ENCODE measurements at places on chromosomes 16 and 17.

DNA sequence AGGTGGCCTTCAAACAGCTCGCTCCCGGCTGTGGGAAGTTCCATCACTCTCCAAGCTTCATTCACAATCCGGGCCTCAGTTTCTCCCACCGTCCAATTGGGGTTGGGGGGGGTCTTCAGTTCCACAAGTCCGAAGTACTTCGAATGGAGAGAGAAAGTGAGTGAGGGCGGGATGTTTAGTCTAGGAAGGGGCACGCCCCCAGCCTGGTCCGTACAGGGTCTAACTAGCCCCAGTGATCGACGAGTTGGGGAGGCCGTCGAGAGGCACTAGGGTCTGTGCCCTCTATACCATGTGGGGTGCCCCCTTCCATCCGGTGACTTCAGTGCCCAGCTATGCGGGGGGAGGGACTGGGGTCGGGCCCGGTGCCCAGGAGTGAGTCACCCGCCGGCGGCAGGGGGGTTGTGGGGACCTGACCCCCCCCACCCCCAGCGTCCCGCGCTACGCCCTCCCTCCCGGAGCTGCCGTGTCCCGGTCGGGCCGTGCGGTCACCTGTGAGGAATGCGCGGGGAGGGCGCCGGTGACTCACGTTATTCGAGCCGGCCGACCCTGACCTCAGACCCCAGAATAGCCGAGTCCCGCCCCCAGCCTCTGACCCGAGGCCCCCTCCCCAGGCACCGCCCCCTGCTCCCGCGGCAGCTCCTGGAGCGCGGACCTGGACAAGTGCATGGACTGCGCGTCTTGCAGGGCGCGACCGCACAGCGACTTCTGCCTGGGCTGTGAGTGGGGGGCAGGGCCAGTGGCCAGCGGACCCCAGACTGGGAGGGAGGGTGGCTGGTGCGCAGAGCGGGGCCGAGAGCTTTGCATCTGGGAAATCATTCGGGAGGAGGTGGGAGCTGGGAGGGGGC is 658 bp downstream of the TNFRSF12A start:
- peak; percentile 93 for DNase-seq

DNA sequence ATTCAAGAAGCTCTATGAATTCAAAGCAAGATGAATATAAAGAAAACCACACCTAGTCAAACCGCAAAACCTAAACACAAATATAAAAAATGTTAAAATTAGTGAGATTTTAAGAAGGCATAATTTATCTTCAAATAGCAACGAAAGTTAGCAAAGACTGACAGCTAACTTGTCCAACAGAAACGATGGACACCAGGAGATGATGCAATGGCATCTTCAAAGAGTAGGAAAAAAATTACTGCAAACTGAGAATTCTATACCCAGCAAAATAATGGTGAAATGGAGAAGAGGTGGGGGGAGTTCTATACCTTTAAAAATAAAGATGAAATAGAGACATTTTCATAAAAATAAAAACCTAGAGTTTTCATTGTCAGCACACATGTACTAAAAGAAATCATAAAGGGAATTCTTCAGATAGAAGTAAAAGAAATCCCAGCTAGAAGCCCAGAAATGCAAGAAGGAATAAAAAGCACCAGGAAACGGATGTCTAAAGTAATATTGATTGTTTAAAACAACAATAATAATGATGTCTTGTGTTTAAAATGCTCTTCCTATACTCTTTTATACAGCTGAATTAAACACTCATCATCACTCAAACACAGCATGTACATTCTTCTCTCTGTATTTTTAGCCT is 24.6 kb upstream of the TANC2 start:
- no peak for DNase-seq

DNA sequence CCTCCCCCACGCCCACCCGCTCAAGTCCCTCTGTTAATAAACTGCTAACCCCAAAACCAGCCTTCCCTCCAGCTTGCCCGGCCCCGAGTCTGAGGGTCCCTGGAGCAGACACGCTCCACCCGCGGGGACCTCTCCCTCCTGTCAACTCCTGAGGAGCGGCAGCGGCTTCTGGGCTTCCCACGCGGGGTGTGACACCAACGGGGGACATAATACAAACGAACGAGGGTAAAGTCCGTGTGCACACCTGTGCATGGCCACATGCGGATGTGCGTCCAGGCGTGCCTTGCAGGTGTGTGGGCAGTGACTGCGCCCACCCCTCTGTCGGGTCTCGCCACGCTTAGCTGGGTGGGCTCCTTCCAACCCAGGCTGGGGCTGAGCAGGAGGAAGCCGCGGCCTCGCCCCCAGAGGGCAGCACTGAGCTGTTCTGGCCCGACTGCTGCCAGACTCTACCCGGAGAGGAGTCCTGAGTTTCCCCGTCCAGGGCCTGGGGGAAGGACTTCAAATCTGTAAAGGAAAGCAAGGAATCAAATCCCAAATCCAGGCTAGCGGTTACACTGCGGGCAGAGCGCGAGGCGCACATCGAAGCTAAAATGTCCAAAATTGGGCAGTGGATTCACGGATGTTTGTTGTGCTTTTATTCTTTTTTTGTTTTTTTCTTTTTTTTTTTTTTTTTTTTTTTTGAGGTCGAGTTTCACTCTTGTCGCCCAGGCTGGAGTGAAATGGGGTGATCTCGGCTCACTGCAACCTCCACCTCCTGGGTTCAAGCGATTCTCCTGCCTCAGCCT is 24.2 kb upstream of the KRT17 start:
- DNase-seq, result peak; percentile 95

- no peak for DNase-seq
These were observed 2.3 kb downstream of the UBB start for GRCh38 chr17:16383216-16383615.

DNA sequence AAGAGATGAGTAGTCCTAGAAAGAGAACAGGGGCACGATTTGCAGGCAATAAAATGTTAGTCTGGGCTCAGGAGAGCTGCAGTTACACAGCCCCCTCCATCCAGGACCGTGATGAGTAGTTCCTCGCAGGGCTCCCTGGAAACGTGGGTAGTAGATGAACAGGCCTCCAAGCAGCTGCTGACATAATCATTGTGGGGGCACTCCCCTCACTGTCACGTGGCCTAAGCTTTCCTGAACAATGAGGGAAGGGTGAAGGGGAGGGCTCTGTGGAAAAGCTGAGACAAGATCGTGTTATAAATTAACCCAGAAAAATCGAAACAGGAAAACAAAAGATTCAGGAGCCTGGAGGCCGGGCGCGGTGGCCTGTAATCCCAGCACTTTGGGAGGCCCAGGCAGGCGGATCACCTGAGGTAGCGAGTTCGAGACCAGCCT is 1.3 kb upstream of the PER1 start:
- peak; percentile 75 for DNase-seq

GRCh38 chr17:57174591-57174990 is 81.7 kb upstream of the MSI2 start:
- DNase-seq, result no peak

- no peak for DNase-seq
These were observed 74.1 kb downstream of the PRKCB start for GRCh38 chr16:23909792-23910418.

GRCh38 chr17:68248891-68249290 is 1.0 kb downstream of the AMZ2 start:
- no peak for DNase-seq

GRCh38 chr17:58136669-58137279 is 11.4 kb upstream of the OR4D1 start:
- no peak for DNase-seq

- DNase-seq, result peak; percentile 71
These were observed 115.6 kb upstream of the CDH5 start for GRCh38 chr16:66250686-66251431.

GRCh38 chr16:84054916-84055315 is 12.3 kb upstream of the SLC38A8 start:
- no peak for DNase-seq

DNA sequence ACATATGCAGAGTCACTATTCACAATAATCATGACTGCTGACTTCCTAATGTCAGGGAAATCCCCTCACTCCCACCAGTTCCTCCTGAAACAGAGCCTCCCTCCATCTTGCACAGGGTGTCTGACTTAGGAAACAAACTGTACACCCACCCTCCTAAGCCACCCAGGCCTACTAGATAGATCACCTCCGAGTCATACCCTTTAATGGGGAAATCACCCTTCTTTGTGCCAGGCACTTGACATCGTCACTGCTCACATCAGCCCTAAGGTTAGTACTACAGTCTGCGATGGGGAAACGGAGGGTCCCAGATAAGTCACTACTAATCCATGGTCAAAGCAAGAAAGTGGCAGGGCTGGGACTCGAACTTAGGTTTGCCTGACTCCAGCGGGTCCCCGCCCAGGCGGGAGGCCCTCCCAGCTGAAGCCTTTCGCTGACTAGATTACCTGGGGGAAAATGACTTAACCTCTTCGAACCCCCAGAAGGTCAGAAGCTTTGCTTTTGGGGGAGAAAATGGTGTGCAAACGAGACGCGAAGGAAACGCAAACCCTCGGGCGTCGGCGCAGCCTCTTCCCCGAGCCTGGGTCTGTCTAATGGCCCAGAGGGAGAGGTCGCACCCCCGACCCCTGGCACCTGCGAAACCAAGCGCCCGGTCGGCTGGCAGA is 3.4 kb upstream of the MLLT6 start:
- DNase-seq, result no peak

DNA sequence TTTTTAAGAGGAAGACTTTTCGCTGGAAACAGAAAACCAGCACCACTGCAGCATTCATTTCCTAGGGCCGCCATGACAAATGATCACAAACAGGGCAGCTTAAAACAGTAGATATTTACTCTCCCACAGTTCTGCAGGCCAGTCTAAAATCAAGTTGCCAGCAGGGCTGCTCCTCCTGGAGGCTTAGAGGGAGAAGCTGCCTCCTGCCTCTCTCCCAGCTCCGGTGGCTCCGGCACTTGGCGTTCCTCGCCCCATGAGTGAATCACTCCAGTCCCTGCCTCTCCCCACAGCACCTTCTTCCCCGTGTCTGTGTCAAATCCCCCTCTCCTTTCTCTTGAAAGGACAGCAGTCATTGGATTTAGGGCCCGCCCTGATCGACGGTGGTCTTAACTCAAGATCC is 72.1 kb downstream of the SOCS1 start:
- no peak for DNase-seq

GRCh38 chr17:21528031-21528695 is 152.0 kb downstream of the KCNJ12 start:
- no peak for DNase-seq

DNA sequence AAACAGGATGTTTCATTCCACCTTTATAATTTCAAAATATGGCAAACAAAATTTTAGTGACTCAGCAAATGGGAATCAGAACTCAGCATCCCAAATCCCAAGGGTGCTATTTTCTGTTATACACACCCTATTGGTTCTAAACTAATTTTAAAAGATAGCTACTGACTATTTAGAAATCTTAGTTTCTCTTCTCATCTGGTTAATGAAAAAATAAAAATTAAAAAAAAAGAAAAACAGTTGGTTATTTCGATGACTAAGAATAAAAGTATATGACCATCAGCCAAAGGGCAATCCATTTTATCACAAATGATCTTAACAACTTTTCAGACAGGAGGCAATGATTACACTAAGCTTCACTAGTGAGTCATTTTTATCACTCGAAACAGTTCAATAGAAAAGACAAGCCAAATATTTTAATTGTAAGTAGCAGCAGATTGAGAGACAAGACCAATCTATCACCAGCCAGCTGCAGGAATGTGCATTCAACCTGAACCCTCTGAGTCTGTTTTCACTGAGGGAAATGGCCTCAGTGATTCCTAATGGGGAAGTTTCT is 15.2 kb downstream of the PHLPP2 start:
- DNase-seq, result peak; percentile 29

DNA sequence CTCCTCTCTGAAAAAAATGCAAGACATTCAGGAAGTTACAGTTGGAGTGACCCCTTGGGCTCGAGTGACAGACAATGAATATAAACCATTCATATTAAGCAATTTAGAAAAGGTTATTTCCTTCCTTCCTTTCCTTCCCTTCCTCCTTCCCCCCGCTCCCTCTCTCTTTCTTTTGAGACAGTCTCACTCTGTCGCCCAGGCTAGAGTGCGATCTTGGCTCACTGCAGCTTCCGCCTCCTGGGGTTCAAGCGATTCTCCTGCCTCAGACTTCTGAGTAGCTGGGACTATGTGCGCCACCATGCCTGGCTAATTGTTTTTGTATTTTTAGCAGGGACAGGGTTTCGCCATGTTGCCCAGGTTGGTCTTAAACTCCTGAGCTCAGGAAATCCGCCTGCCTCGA is 13.2 kb downstream of the PSMD12 start:
- DNase-seq, result no peak

DNA sequence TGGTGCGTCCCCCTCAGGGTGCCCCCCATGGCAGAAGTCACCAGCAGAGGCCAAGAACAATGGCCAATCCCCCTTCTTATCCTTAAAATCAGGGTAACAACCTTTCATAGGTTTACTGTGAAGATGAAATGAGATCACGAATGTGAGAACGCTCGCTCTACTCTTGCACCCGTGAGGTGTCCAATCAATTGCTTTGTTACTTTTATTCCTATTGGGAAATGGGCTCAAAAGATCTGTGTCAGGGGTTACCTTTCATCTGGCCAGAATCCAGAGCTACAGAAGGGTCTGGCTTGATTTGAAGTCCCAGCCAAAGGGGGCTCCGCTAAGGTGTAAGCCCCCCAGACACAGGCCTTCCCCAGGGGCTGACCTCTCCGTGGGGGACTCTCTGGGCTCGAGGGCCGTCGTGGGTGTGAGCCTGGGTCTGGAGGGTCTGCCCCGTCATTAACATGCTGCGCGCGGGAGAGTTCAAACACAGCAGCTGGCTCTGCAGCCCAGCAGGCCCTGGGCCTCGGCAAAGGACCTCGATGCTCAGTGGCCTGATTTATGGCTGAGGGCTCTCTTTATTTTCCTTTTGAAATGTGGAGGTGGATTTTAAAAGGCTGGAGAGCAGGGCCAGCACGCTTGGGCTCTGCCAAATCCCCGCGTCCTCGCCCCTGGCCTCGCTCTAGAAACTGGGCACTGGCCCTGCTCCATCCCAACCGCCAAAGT is 10.4 kb downstream of the ABR start:
- no peak for DNase-seq

GRCh38 chr17:27532269-27533263 is 76.3 kb downstream of the KSR1 start:
- no peak for DNase-seq

DNA sequence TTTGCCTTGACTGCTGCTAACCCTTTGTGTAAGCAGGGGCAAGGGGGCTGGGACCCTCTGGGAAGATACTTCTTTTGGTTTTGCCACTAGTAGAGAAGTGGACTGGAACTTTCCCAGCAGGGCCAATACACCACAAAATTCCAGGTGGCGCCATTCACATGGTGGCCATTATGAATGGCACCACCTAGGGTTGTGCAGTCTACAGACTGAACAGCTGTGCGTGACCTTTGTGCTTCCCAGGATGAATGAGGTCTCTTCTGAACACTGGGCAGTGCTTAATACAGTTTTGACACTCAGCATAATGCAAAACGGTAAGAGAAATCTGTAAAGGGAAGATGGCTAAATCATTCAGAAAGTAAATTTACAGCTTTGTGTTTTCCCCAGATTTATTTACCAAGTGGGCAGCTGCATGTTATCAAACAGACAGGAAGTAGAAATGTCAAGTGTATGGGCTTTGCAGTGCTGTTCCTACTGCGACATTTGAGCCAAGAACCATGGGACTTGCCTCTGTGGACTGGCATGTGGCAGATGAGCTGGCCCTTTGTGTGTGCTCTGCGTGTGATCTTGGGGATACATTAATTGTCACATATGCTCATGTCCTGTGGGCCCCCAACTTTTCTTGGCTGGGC is 9.2 kb downstream of the SYT17 start:
- DNase-seq, result no peak

- DNase-seq, result no peak
These were observed 29.0 kb upstream of the HEATR6 start for GRCh38 chr17:60107526-60108257.

- DNase-seq, result peak; percentile 82
These were observed 50.8 kb downstream of the TOM1L2 start for GRCh38 chr17:17921192-17922069.

- no peak for DNase-seq
These were observed 84.0 kb upstream of the TNRC6C start for GRCh38 chr17:77874303-77875050.

GRCh38 chr16:76293980-76294379 is 16.8 kb downstream of the CNTNAP4 start:
- no peak for DNase-seq
